ENCODE measurements at places on chromosomes 5 and 9.

DNA sequence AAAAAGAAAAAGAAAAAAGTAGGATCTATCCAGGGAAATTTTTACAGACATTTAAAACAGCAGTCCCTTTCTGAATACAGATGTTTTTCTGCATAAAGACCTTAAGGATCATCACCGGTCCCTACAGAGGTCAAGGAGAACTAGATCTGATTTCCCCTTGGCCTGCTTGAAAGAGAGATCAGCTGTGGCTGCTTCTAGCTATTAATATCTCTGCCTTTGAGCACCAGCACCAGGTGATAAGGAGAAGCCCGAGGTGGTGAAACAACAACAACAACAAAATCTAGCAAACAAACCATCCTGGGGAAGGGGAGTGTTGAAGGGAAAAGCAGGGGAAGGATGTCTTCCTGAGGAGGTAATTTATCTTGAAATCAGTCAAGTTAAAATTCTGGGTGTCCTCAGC is 42.1 kb downstream of the ZNF366 start:
- DNase-seq, result no peak

GRCh38 chr9:94625835-94626234 is 13.5 kb downstream of the FBP1 start:
- no peak for DNase-seq

- peak; percentile 86 for DNase-seq
These were observed 5.5 kb upstream of the SET start for GRCh38 chr9:128683340-128684064.

- DNase-seq, result no peak
These were observed 150.8 kb downstream of the MTRR start for GRCh38 chr5:8019719-8020218.

DNA sequence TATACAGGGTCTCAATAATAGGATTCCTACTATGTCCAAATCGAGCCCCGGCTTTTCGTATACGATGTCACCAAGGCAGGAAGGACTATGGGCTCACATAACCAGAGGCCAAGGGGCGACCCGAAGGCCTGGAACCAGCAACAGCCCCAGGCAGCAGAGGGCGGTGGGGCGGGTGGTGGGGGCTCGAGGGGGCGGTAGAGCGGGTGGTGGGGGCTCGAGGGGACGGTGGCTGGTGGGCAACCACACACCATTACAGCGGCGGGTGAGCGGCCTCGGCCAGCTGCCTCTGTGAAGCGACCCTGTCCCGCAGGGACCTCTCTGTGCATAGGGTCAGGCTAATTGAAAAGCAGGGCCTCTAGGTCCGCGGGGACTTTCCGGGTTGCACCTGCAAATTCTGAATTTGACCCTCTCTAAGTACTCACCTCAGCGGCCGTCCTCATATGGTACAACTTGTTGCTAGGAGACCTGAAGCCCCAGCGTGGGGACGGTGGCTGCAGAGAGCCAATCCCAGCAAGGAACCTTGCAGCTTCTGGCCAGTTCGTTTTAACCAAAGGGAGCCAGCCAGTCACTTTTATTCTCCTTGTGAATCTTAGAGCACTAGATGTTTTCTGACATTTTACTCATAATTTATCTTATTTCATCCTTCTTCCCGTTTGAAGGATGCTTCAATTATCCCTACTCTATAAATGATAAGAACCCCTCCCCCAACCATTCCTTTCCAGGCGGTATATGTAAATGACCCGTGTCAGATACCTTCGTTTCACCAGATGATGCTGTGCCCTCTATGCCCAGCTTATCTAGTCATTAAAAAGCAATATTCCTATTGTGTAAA is at the start of gene NME5:
Gene NME5 (minus strand): TSS at position 480 of the 832 bp plus-strand sequence. CDS start 648 bp downstream, outside the sequence.
- peak; percentile 80 for DNase-seq

GRCh38 chr9:7461791-7462190 is 337.8 kb downstream of the DMAC1 start:
- no peak for DNase-seq

DNA sequence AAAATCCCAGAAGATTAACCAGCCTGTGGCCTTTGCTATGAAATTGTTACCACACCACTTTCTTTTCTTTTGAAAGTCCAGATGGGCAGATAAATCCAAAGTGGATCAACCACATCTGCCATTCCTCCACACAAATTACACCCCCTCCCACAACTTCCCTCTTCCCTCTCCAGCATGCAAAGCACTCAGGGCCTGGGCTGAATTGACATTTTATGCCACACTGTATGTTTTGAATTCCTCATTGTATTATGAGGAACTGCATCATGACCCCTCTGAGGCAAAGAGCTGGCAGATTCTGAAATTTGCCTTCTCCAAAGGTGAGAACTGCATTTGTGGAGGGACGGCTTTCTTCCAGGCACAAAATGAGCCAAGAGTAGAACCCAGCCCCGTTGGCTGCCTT is 589.2 kb upstream of the KLF4 start:
- no peak for DNase-seq

- no peak for DNase-seq
These were observed 66.6 kb downstream of the PCSK5 start for GRCh38 chr9:75957116-75957515.

DNA sequence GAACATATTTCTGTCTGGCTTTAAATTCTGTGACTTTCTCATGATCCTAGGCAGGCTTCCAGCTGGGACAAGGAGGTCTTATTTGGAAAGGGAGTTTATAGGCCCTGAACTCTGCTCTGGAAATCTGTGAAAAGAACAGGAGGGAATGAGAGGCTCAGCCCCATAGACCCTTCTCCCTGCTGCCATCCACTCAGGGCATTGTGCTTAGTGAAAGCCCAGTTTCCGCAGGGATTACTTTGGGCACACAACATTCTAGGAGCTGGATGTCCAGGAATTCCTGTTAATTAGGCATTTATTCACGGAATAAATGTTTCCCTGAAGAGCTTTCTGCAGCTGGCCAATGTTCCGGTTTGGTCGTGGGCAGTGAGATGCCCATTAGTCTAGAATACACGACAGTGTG is 32.7 kb upstream of the COL15A1 start:
- no peak for DNase-seq

- peak; percentile 75 for DNase-seq
These were observed 64.9 kb downstream of the CFAP95 start for GRCh38 chr9:69885474-69885929.

DNA sequence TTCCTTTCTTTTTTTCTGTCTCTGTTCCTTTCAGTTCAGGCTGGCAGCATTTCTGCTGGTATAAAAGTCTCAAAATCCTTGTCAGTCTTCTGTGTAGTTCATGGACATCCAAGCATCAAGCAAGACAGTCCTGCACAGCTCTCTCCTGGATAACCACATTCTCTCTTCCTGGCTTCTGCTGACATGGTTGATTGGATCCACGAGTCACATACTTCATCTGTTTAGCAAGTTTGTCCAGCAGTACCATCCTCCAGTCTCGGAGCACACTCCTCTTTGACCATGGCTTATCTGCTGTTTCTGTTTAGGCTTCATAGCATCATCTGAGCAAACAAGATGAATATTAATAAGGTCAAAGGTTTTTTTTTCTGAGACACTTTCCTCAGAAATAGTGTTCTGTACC is 220.8 kb downstream of the KDM4C start:
- no peak for DNase-seq

DNA sequence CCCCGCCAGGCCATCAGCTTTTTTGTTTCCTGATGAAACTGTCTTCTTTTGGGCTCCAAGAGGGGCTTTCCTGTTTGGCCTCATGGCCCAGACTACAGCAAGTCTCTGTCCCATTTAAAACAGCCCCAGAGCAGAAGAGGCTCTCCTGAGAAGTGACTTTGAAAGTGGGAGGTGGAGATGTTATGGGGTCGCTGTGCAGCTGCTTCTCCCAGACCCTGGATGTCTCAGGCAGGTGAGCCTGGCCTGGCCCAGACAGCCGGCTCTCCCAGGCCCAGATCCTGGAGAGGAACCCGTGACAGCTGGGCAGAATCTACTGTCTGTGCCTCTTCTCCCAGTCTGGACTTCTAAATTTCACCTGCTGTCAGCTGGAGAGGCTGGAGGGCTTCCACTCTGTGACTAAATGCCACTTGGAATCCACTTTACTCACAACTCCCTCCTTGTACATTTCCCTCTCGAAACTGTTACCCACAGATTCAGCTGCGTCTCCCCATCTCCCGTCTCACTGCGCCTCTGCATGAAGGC is 20.6 kb downstream of the FAM78A start:
- DNase-seq, result no peak

GRCh38 chr9:37027582-37028419 is 6.3 kb downstream of the PAX5 start:
- peak; percentile 89 for DNase-seq

DNA sequence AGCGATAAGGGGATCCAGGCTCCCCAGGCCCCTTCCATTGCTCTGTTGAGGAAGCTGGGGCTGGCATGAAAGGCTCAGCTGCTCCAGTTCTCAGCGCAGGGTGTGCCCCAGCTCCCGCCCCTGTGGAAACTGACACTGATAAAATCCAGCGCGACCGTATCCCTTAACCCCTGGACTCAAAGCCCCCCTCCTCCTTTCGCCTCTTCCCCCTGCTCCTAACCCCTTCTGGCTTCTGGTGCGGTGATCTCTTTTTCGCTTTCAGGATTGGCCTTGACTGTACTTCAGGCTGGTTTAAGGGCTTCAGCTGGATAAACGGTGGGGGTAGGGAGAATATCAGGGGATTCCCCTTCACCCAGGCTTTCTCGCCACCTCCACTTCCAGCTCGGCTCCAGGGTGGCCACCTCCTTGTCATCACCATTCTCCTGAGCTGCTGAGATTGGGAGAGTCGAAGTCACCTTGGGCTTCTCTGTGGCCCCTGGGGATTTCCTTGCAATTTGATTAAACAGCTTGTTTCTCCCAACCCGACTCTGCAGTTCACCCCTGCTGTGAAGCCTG is 843 bp downstream of the BSPRY start:
- no peak for DNase-seq

DNA sequence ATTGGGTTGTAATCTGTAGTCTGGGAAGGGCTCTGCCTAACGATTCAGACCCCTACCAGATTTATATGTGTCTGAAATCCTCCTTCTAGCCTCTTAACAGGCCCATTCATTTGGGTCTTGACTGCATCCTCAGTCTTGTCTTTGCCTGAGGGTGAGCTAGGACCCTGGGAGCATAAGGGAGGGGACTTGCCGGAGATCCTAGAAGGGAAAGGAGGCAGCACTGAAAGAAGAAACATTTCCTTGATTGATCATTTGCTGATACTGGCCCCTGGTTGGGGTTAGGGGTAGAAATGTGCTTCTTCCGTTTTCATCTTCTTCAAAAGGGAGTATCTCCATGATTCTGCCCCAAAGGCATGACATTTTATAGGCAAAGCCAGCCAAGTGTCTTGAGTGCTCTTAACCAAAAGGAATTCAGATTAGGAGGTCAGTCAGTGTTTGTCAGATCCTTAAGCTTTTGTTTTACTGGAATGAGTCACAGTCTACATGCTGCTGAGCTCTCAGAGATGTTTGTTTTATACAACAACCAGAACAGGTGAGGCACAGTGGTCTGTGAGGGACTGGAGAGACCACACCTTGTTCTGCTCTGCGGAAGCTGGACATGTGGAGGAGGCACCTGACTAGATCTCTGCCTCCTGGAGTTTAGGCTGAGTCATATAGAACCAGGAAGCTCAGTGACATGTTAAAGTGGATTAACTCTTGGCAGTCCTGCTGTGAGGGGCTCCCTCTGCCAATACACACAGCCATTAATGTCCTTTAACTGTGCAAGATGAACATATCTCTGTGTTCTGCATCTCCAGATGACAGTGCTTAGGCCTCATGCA is 37.7 kb downstream of the PCDHAC2 start:
- DNase-seq, result no peak

- no peak for DNase-seq
These were observed 14.0 kb downstream of the IRX2 start for GRCh38 chr5:2737273-2738155.

Measured in choroid plexus epithelial cell (primary cell).